ENCODE measurements at places on chromosomes 12 and 14. TPM values are rescaled to one million over a fixed set of nuclear protein-coding genes. Genes with fewer than 3 reads are reported as not detected.

The KRT6C gene
- not detected for total RNA-seq

The SLCO1C1 gene
- 6.9 TPM for total RNA-seq

The RD3L gene
- not detected for total RNA-seq

The TAS2R20 gene
- 1.3 TPM for total RNA-seq

The RNASE4 gene
- 2.7 TPM for total RNA-seq

The GRIN2B gene
- total RNA-seq, result 7.2 TPM

The KRT85 gene
- total RNA-seq, result not detected

The MTERF2 gene
- total RNA-seq, result 6.9 TPM

The SPATS2 gene
- total RNA-seq, result 71.5 TPM

The SLC2A14 gene
- not detected for total RNA-seq

The TRHDE gene
- total RNA-seq, result not detected

The PRMT5 gene
- 62.8 TPM for total RNA-seq

The KLRC2 gene
- not detected for total RNA-seq

The LRP1-AS gene
- total RNA-seq, result not detected

The CAPRIN2 gene
- total RNA-seq, result 15.6 TPM

The CEBPE gene
- total RNA-seq, result not detected

The STXBP6 gene
- total RNA-seq, result 34.3 TPM

The LBHD2 gene
- total RNA-seq, result not detected
